ENCODE measurements at places on chromosomes 6 and 20.

DNA sequence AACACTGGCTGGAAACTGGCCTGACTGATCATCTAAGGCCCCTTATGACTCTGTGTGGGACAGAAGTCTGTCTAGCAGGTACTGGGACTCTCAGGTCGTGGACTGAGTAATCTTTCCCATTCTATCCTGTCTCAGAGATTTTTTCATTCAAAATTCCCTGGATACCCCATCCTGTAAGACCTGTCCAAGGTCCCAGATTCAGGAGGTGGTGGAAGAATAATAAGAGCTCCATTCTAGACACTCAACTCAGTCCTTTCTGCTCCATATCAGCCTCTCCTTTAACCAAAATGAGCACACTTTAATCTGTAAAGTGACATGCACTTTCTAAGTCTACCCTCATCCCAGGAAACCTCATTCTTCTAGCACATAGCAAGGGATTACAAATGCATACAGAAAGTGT is 82.5 kb upstream of the MRPS10 start:
- DNase-seq, result no peak

DNA sequence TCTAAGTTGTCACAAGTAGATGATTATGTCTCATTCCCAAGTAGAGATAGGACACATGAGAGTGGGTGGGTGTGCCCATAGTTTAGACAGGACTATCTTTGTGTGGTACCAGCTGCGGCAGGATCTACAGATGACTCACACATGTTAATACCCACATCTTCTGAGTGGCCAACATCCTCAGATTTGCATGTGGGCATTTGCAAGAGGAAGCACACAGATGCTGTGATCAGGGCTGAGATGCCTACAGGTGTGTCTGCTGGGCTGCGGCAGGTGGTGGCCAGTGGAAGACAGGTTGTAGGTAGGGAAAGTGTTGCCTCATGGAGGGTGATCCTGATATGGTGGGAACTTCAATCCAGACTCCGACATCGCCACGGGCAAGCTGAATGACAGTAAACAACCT is 50.8 kb downstream of the UTRN start:
- no peak for DNase-seq

DNA sequence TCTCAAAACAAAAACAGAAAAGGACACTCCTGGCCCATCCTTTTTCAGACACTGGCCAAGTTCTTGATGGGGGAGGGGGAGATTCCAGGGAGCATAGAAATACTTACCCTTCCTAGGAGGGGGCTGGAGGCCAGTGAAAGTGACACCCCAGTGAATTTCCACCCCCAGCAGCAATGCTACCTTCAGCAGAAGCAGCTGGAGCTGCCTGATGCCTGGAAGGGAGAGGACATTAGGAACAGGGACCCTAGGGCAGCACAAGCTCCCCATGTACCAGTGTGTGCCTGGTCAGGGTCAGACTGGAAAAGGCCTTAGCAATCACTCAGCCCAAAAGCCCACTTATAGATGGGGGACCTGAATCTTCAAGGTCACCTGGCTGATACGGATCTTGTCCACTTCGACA is 2.4 kb downstream of the MICAL1 start:
- no peak for DNase-seq

DNA sequence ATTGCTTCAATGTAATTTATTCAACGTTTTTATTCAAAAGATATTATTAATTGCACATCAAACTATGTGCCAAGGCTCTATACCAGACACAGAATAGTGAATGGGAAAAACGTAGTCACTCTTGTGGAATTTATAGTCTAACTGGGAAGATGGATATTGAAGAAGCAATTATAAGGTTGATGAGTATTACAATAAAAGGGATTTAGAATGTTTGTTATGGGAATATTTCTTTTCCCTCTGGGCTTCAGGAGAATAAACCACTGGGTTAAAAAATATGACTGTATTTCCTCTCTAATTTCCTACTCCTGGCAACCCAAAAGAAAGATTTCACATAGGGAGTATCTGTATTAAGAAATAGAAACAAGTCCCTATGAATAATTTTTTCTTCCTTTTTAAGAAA is 25.1 kb upstream of the UTRN start:
- DNase-seq, result no peak

DNA sequence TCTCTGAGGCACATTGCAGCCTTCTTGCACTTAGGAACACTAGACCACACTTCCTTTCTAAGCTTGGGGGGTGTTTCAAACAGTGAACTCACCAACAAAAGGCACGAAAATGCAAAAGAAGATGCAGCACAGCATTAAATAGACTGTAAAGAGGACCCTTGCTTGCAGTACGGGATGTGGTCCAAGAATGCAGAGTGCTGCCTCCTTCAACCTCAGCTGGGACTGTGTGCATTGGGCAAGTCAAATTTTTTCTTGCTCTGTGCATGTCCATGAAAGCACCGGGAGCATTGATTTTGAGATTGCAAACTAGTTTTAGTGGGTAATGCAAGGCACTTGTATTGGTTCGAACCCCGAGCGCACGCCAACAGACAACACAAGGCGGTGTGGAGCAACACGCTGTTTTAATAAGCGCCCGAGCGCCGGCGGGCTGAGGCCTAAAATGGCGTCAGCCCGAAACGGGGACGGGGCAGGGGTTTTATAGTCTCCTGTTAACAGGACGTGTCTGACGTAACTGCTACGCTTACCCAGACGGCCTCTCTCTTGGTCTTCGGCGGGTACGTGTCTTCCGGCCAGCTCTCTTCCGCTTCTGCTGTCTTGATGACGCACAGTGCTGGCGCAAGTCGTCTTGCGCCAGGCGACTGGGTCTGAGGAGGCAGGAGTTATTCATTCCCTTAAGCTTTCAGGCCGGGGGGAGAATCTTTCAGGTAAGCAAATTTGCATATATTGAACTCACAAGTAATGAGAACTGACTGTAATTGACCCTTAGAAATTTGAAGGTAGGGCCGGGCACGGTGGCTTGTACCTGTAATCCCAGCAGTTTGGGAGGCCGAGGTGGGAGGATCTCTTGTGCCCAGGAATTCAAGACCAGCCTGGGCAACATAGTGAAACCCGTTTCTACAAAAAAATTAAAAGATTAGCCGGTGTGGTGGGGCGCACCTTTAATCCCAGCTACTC is 18.7 kb upstream of the ZFP64 start:
- DNase-seq, result no peak

DNA sequence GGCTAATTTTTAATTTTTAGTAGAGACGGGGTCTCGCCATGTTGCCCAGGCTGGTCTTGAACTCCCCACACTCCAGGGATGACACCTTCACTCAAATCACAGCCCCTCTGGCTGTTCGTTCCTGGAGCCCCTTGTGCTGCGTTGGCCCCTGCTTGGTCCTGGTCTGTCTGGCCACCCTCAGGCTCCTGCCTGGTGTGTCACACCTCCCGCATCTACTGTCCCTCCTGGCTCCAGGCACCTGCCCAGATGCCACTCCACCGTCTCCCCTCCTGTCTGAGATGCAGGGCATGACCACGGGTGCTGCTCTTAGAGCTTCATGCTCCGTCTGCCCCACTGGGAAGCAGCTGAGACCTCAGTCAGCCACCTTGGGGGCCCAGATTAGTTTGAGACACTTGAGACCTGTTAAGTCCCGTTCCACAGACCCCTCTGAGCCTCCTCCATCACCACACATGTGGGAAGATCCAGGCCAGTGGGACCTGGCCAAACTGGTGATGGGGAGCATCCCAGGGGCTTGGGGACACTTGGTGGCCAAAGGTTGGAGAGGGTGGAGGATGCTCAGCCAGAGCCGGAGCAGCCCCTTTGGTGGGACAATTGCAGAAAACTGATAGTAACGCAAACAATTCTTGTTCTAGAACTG is 21.9 kb upstream of the NPBWR2 start:
- DNase-seq, result no peak
